EL (cell line): ENCODE measurements at places on chromosomes 7 and 10.
A peak's percentile ranks its signal among the peaks of the same experiment; 100 is the strongest.

DNA sequence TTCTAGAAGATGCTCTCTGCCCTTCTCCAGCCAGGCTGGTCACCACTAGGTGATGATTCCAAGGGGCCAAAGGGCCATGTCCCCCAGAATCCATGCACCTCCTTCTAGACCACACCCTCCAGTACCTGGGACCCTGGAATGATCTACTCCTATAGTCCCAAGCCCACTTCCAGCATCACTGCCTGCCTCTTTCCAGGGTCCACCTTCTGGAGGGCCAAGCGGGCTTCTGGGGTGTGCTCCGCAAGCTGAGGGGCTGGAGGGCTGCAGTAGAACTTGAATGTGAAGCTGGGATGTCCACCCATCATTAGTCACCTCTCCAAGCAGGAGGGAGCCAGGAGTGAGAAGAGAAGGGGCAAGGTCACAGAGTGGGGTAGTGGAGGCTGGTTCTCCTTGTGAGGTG is 234.4 kb upstream of the MYO3A start:
- no peak for DNase-seq

DNA sequence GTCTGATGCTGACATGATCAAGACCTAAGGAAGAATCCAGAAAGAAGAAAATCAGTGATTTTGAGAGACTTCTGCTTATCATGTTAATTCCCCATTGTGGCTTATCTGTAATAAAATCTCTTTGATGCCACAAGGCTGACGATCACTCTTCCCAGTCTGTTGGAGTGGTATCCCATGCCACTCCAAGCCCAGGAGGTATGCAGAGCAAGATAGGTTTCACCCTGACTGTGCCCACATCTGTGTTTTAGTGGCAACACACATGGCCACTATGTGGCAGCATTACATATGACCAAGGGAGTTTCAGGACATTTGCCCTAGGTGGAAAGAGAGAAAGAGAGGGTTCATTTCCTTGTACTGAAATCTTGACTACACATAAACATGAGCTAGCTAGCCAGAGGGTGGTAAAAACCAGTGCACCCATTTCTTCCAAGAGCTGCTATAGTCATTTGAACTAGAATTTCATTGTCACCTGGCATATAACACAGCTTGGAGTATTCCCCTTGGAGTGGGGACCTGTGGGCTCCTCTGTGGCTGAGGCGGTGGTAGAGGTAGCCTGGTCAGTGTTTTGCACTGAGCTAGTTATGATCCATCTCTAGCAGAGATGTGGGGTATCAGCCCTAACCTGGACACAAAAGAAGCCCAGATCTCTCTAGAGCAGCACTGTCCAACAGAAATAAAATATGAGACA is 20.8 kb downstream of the LAMB4 start:
- no peak for DNase-seq

GRCh38 chr10:76429368-76430060 is 998.1 kb downstream of the LRMDA start:
- no peak for DNase-seq

- DNase-seq = no peak
Observed at GRCh38 chr7:101306307-101306706, 15.3 kb downstream of the IFT22 start.

DNA sequence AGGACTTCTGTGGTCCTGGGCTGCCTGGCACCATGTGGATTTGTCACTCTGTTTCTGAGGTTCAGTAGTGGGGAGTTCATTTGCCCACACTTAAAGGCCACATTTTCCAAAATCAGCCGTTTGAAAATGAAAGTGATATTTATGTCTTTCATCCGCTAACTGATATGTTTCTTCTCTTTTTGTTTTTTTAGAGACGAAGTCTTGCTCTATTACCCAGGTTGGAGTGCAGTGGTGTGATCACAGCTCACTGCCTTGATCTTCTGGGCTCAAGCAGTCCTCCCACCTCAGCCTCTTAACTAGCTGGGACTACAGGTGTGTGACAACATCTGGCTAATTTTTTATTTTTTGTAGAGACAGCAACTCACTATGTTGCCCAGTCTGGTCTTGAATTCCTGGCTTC is 58.6 kb downstream of the EBLN1 start:
- no peak for DNase-seq

GRCh38 chr7:76193466-76193865 is 8.2 kb upstream of the SRRM3 start:
- no peak for DNase-seq

DNA sequence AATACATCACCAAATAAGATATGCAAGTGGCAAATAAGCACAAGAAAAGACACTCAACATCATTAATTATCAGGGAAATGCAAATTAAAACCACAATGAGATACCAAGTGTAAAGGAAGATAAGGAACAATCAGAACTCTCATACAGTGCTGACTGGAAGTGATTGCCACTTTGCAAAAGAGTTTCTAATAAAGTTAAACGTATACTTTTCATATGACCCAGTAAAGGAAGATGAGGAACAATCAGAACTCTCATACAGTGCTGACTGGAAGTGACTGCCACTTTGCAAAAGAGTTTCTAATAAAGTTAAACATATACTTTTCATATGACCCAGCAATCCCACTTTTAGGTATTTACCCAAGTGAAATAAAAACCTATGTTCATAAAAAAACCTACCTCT is 12.2 kb upstream of the JMJD1C start:
- DNase-seq = no peak

DNA sequence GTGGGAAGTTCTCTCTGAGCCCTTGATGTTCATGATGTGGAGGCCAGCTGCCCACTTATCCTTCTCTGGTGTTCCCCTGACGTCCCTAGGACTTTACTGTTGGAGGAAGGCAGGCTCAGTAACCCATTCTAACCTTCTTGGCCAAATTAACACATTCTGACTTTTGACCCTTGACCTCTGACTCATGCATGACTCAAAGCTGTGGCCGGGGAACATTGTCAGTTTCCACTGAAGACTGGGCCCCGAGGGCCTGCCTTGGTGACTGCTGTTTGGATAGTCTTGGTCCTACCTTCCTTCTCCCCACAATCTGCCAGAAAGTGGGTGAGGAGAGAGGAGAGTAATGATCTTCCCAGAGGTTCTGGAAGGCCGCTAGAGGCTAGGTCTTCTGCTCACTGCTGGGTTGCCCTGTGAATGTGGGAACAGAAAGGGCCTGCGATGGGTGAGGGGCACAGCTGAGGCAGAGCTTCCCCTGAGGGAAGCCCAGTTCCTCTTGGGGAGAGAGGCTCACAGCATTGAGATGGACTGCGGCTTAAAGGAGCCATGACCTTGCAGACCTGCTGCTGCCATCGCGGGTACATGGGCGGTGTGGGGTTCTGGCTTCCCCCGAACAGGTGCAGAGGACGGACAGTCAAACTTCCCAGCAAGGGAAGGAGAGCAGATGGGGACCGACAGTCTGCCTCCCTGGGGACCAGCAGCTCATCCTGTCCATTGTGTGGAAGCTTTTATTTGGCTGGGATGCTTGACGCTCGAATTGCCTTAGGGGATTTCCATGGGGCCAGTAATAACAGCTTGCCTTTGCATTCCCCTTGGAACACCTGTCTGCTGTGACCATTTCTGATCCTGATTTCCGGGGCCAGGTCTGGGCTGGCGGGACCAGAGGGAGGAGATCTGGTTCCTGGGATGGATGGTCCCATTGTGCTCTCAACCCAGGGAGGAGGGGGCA is 43.8 kb downstream of the ADAMTS14 start:
- peak; percentile 85 for DNase-seq

- DNase-seq = no peak
Observed at GRCh38 chr7:100021297-100021696, 5.9 kb downstream of the ZKSCAN1 start.

GRCh38 chr7:8295638-8296361 is 33.8 kb upstream of the ICA1 start:
- peak; percentile 77 for DNase-seq

DNA sequence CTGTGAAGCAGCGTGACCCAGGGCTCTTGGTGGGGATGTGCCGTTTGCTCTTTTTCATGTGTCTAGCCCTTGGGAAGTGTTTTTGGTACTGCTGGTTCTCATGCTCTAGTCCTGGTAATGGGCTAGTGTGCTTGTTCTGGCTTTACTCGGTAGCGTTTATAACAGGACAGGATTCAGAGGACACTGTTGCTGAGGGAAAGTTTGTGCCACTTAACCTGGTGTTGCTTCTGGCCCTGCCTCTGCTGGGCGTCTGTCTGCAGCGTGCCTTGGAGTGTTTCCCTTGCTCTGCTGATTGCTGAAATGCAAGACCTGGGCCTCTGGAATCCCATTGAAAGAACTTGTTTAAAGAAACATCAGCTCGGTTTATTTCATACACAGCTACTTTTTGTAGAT is 35.0 kb downstream of the INPP5A start:
- DNase-seq = no peak

- DNase-seq = no peak
Observed at GRCh38 chr7:29797112-29797944, 9.0 kb upstream of the WIPF3 start.

DNA sequence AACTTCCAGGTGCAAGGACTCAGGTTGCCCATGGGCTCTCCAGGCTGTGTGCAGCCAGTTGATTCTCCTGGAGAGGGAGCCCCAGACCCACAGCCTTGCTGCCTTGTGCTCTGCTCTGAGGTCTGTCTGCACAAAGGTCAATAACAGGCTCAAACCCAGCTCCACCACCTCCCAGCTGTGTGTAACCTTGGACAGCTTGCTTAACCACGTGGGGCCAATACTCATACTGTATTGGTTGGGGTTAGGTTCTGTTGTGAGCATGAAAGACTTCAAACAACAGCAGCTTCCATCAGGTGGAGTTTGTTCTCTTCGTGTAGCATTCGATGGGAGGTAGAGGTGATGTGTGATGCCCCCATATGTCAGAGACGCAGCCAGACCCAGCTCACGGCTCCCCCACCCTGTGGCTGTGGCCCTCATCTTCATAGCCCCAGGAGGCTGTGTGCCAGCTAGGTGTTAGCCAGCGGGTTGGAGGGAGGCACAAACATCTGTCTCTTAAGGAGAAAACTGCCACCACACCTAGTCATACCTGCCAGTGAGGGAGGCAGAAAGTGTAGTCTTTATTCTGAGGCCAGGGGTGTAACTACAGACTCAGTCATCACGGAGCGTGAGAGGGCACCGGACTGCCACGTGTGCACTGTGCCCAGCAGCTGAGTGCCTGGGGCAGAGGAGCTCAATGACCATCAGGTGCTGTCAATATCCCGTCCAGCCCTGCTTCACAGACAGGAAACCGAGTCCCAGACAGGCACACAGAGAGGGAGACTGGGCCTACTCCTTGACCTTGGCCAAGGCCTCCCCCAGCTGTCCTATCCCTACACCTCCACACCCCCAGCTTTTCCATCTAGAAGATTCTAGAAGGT is 8.1 kb upstream of the POLD2 start:
- DNase-seq = no peak

- DNase-seq = peak; percentile 26
Observed at GRCh38 chr7:155653803-155654202, 9.3 kb downstream of the RBM33 start.

- DNase-seq = peak; percentile 41
Observed at GRCh38 chr10:114879541-114880158, 58.1 kb downstream of the FHIP2A start.

DNA sequence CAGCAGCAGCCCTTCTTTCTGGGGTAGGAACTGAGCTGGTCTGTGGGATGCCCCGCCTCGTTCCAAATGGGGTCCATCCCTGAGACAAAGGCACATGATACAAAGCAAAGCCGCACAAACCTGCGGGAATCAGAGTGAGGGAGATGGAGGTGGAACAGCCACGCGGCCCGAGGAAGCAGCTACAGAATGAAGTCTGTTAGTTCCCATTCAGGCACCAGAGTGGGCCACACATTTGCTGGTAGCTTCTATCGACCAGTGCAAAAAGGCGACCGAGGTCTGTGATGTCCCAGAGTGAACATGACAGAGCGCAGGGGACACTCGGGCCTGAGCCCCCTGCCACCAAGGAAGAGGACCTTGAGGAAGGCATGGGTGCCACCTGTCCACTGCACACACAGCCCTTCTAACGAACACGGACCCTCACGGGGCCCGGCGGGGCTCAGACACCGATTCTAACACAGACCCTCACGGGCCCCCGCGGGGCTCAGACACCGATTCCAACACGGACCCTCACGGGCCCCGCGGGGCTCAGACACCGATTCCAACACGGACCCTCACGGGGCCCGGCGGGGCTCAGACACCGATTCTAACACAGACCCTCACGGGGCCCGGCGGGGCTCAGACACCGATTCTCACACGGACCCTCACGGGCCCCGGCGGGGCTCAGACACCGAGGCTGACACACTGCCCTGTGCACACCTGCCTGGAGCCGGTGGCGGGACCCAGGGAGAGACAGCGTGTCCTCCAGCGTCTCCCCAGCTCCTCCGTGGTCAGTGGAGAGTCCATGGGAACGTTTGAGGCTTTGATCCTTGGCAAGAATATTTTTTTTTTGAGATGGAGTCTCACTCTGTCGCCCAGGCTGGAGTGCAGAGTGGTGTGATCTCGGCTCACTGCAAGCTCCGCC is 32.8 kb upstream of the FAM20C start:
- DNase-seq = no peak

DNA sequence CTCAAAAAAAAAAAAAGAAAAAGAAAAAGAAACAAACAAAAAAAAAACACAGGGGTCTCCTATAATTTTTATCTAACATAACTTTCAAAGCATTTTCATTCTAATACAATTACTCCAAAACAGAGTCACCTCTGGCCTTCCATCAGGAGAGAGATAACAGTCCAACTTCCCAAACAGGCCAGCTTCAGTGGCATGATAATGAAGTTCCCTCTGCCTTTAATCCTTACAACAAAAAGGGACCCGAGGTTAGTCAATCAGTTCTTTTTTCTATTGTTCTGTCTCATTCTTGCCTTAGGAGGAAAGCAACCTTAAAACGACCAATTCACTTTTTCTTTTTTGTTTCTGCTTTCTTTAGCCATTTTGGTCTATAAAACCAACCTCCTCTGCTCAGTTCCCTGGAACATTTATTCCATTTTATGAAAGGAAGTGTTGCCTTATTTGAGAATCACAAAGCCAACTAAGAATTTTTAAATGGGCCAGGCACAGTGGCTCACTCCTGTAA is 16.5 kb upstream of the FXYD4 start:
- DNase-seq = no peak

DNA sequence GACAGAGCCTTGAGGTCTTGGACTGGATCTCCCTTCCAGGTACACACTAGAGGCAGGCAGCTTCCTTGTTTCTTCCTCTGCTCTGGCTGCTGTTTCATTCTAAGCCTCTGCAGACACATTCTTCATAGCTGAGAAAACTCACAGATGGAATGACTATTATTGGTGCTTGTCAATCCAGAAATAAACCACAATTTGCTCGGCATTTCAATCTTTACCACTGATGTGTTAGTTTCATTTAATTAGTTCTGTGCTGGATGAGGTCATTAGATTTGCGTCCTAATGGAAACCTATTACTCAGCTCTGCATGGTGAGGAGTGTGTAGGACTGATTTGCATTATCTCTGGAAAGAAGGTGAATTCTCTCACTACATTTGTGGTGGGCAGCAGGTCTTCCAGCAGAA is 392.5 kb downstream of the NRG3 start:
- DNase-seq = no peak

DNA sequence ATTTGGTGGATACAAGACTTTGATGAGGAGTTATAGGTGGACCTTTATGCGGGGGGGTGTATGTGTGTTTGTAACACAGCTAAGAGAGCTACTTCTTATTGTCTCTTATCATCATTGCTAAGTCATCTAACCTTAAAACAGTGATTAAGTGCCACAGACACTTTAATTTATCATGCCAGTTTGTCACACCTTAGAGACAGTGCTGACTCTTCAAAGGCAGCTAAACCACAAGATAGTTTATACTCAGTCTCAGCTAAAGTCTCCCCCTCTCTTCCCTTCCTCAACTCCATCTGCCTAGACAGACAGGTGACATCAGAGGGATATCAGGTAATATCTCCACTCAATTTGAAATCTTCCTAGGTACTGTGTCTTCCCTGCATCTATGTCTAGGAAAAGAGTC is 42.2 kb downstream of the MYPN start:
- DNase-seq = no peak

- DNase-seq = peak; percentile 79
Observed at GRCh38 chr7:102992938-102993717, 80.3 kb downstream of the LRRC17 start.

GRCh38 chr7:131690441-131690840 is 134.0 kb upstream of the PODXL start:
- DNase-seq = no peak
